ENCODE measurements at places on chromosomes 4 and X.

GRCh38 chr4:48667148-48667547, 112.9 kb downstream of the FRYL start:
- no peak for DNase-seq

GRCh38 chr4:32128549-32128948, 1408.4 kb downstream of the PCDH7 start:
- no peak for DNase-seq

DNA sequence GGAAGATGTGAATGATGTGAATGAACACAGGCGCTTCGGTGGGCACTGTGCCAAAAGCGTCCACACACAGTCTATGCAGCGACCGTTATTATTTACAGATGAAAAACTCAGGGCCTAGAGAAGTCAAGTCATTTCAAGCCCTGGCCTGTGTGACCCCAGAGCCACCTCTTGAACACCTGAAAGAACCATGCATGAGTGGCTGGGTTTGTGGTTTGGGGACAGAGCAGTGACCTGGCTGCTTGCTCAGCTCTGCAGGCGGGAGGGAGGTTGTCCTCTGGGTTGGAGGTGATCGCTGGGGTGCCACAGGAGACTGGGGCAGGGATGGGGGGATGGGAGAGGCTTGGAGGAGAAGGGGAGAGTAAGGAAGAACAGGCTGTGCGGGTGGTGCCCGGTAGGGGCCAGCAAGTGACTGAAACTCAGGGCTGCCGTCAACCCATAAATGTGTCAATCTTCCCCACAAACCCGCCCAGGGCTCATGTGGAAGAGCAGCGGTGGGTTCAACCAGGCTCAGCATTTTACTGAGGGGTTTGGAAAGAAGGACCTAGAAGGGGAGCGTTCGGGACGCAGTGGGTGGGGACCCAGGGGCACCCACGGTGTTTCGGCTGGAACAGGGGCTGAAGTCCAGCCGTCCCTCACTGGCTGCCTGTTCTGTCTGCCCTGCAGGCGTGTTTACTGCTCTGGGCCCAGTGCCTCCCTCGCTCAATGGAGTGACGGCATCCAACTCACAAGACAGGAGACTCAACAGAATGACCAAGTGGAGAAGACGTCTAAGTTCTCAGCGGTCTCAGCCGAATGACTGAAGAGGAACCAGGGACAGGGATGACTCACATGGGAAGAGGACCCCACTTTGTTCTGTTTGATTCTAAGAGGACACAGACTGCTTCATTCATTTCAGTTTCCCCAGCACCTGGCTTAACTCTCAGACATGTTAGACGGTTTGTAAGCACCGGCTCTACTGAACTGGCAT, 167.8 kb downstream of the AFAP1 start:
- no peak for DNase-seq

GRCh38 chr4:135015771-135016170, 814.2 kb upstream of the PABPC4L start:
- no peak for DNase-seq

GRCh38 chrX:69309074-69309792, 144.0 kb upstream of the PJA1 start:
- no peak for DNase-seq

GRCh38 chr4:73576381-73576780, 43.9 kb downstream of the RASSF6 start:
- DNase-seq, result no peak

DNA sequence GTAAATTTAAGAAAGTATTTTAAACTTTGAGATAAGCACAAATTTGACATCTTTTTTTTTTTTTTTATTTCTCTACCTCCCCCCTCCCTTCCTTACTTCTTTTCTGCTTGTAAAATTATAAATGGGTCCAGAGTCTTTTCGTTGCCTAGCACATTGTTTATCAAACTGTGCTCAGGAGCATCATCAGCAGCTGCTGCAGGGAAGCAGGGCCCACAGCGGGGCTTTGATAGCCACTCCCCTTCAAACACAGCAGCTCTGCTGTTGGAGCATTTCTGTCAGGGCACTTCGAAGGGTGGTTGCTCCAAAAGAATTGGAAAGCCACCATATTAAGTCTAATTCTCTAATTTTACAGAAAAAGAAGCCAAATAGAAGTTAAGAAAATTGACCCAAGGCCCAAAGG, 588.3 kb downstream of the SPRY1 start:
- DNase-seq, result no peak

DNA sequence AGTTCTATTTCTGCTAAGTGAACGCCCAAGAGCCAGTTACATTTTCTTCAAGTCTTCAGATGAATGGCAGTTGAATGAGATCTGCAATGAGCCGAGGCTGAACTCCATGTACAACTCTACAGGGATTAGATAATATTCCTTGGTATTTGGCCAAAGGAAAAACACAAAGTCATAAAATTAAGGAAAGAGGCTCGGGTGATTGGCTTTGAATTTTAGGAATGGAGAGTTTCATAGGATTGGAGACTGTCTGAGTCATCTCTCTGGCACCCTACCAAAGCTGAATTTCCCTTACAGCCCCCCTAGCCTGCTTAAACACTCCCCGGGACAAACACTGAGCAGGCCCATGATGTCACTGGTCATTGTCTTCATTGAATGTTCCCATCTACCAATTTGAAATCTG, 188.0 kb upstream of the C1QTNF7 start:
- no peak for DNase-seq

DNA sequence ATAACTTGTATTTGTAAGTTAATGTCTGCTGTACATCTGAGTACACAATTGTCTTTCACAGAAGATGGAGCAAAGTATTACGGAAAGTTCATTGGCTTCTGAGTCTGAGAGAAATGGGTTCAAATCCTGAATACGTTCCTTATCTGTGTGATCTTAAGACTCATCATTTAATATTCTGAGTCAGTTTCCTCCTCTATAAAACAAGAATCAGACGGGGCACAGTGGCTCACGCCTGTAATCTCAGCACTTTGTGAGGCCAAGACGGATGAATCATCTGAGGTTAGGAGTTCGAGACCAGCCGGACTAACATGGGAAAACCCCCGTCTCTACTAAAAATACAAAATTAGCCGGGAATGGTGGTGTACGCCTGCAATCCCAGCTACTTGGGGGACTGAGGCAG, 57.8 kb downstream of the APBB2 start:
- no peak for DNase-seq

- no peak for DNase-seq
Measured at GRCh38 chrX:109841257-109841656, 108.2 kb upstream of the ACSL4 start.

DNA sequence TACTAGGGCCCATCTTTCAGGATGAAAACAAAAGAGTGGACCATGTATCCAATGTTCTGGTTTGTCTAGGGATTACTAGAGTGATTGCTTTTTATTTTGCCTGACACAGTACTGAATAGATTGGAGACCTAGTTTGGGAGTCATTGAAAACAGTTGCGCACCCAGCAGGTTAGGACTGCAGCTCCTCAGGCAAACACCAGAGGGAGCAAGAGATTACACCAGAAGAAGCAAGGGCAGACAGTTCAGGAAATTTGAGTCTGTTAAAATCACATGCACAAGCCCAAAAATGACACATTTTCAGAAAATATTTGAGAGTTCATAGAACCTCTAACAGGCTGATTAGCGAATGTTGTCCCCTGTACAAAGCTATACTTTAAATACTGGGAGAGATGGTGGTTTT, 55.6 kb downstream of the CYLC1 start:
- no peak for DNase-seq

GRCh38 chr4:121758925-121759568, 5.9 kb downstream of the SMIM43 start:
- DNase-seq, result no peak

Measured in NCI-H187 (cell line).